ENCODE measurements at places on chromosomes 13 and 19.

GRCh38 chr13:91312324-91312723, 35.2 kb upstream of the MIR17HG start:
- DNase-seq, result no peak

- no peak for DNase-seq
Observed at GRCh38 chr19:46913198-46913851, 52.5 kb downstream of the ARHGAP35 start.

DNA sequence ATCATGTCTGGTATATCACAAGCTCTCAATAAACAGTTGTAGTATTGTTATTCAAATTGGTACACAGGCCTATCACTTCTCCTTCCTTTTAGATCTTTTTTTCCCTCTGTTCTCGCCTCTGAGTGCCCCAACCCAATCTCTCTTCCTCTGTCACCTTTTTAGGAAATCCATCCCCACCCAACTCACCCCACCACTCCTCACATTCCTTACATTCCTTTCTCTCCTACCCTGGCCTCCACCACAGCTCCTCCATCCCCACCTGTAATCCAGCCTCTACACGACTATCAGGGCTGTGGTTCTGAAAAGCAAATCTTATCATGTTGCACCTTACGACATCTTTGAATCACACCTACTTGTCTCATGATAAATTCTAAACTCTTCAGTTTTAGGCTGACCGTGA, 545.4 kb upstream of the GPC6 start:
- no peak for DNase-seq

DNA sequence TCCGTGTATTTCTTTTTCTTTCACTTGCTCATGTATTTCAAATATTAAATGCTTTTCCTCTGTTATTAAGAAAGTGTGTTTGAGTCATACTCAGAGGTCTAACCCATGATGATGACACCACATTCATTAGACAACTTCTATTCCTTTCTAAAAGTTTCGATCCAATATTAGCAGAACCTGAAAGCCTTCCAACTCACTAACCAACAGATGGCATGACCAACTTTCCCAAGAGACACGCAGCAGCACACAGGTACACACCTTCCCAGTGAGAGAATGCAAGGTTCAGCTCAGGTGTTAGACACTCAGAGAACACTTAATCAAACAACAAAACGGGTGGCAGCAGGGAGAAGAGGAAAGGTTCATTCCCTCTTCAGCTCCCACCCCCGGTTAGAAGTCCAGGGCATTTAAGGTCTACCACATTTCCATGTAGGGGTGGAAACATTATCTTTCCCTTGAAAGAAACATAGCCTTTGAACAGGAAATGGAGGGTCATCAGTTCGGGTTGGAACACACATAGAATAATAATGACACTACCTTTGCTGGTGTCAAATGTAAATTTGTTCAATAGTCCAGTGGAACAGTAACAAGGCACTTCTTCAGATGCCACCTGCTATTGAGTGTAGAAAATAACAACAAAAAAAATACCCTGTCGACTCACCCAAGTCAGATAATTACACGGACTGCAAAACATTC, 404.2 kb downstream of the COG6 start:
- DNase-seq, result peak; percentile 24

DNA sequence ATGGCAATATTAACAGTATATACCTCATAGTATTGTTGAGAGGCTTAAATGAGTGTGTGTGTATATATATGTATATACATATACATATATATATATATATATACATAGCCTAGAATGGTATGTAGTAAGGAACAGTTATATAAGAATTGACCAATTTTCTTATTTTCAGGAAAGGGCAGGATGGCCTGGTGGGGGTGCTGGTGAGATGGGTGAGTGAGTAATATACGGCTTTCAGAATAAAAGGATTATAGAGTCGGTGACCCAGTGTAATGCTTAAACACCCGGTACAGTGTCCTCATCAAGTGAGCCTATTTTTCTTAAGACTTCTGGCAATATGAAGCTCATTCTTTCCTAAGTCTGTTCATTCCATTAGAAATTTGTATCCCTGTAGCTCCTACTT, 11.7 kb upstream of the FAM216B start:
- no peak for DNase-seq
